ENCODE measurements at places on chromosomes 1 and 21.

DNA sequence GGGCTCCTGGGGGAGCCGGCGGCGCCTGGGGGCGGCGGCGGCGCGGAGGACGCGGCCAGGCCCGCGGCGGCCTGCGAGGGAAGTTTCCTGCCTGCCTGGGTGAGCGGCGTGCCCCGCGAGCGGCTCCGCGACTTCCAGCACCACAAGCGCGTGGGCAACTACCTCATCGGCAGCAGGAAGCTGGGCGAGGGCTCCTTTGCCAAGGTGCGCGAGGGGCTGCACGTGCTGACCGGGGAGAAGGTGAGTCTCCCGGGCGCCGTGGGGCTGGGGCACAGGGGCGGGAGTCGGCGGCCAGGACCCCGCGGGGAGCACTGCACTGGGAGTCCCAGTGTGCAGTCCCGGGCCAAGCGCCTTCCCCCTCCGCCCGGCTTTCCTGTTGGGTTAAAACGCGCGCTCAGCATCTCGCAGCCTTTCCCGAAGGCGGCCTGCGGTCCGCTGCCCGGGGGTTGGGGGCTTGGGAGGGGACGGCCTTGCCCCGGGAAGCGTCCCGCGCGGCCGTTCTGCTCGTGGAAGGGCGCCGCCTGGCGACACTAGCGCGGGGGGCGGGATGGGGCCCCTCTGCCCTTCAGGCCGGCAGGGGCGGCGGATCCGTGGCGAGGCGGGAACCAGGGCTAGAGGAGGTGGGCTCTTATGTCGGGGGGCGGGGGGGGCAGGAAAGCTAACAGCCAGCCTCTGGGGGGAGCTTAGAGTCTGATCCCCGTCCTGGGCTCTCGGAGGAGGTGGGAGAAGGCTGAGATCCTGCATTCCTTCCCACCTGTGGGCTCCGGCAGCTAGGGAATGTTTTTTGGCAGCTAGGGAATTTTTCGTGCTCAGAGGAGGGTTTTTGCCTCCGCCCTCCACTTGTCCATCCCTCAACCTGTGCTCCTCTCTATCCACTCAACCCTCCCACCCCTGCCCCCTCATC is 1.1 kb downstream of the HUNK start:
- no peak for DNase-seq

DNA sequence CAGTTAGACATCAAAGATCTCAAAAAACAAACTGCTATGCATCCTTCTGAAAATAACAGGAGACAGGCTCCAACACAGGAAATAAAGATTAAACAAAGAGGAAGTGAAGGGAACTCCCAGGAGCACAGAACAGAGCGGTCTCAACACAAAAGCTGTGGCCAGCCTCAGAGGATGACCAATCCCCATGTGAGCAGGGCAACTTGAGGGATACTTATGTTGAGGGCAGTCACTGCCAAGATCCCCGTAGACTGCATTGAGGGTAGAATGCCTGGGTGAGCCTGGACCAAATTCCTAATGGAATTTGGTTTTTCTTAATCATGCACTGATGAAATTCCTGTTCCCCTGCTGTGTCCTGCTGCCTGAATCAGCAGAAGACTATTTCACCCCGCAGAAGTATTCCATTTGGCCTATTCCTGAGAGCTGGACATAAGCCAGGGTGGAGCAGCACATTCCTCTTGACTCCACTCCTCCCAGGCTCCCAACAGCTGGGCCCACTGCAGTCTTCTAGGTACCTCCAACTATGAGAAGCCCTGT is 49.0 kb downstream of the JAK1 start:
- no peak for DNase-seq

DNA sequence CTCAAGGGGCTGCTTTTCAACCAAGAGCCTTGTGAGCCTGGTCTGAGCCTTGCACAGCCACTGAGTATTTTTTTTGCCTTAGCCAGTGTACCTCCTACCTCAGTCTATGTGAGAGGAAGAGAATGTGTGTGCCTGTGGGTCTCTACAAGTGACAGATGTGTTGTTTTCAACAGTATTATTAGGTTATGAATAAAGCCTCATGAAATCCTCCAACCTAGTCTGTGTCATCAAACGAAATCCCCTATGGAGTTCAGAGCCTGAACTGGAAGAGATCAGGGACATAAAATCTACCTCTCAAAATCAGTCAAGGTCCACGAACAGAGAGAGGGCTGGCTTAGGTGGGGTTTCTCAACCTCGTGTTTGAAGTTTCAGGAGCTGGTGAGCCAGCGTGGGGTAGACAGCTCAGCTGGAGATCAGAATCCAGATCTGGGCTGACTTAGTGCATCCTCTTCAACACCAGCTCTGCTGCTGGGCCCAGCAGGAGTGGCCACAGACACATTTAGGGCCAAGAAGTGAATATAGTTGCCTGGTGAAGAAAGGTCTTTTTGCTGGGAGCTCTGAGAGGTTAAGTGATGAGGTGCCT is 8.2 kb downstream of the XKR8 start:
- DNase-seq: no peak

DNA sequence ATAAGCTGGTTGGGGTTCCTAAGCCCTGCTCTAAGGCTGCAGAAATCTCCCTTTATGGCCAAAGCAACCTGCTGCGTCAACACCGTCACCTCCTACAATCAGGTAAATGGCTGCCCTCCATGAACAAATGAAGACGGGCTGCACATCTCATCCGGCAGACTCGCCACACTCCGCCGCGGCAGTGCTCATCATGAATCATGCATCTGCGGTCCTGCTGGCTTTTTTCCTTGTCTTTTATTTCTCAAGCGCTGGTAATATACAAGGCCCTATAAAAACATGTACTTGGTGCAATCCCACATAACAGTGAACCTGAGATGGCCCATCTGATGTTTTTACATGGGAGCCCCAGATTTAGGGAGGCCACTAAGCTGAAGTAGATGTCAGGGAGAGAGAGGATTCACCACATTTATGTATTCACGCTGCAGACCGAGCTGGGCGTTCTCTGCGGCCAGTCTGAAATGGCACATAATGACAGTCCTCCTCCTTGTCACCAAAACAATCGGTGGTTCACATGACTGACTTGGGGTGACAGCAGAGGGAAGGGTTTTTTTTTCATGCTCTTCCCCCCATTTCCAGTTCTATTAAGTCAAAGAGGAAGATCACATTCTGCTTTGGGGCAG is 91.6 kb downstream of the KAZN start:
- DNase-seq: no peak

DNA sequence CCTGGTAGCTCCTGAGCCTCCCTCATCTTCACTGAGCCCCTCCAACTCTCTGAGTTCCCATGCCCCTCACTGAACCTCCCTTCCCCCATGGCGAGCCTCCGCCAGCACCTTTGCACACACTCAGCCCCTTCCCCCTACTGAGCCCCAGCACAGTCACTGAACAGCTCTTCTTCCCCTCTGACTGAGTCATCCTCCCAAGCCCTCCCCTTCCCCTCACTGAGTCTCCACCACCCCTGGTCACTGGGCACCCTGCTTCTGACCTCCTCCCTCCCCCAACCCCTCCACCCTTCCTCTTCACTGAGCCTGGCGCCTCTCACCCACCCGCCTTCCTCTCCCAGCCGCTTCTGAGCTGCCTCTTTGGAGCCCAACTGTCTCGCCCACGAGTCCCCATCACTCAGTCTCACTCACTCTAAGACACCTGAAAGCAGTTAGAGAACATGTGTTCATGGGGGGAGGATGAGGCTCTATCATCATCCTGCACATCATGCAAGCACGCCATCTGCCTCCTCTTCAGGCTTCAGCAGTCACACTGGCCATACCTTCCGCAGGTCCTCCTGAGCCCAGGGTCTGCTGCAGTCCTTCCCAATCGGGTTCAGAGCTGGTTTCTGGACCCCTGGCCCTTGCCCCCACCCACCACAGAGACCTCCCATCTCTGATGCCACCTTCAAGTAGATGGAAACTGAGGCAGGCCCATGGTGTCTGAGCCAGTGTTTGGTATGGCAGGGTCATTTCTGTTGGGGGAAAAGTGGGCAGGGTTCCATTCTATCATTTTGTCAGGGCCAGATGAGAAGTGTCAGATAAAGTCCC is 2.0 kb upstream of the TRNP1 start:
- DNase-seq: no peak

- DNase-seq: no peak
Observed at GRCh38 chr1:9993561-9994075, 3.4 kb upstream of the RBP7 start.

DNA sequence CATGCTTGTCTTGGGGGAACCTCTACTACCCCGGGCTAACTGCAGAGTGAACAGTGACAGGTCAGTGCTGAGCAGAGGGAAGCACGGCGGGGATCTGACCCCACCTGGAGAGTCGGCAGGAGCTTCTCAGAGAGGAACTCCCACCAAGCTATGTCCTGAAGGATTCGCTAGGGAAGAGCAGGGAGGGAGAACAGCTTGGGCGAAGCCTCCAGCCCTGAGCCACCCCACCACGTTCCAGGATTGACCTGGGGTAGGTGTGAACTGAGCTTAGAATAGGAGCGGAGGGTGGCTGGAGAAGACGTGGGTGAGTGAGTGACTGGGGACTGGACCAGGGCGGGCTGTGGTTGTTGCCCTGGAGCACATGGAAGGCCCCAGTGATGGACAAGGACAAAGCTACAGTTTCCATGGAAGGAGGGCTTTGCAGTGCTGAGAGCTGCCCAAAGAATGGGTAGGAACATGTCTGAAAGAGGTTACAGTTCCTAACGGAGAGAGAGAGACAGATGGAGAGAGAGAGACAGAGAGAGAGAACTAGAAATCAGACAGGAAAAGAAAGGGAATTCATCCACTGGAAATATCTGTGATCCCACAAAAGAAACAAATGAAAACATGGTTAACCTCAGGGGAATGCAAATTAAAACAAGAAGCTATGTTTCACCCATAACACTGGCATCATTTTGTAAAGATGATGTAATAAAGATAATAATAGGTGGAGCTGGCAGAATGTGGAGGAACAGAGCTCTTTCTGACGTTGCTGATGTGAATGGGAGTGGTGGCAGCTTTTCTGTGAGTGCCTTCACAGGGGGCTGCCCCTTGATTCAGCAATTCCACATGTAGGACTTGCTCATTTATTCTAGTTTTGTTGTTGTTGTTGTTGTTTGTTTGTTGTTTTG is 17.2 kb downstream of the BSND start:
- no peak for DNase-seq

DNA sequence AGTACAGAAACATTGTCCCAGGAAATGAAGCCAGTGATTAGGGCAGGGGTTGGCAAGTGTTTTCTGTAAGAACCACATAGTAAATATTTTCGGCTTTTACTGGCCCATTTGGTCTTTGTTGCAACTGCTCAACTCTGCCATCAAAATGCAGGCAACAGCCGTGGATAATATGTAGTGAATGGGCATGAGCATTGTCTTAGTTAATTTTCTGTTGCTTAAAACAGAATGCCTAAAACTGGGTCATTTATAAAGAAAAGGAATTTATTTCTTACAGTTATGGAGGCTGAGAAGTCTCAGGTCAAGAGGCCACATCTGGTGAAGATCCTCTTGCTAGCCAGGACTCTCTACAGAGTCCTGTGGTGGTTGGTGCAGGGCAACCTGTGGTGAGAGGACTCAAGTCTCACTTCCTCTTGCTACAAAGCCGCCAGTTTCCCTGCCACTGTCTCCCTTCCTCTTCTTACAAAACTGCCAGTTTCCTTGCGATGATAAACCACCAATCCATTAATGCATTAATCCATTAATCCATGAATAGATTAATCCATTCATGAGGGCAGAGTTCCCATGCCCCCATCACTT is 166.4 kb downstream of the PSMG1 start:
- DNase-seq: no peak

DNA sequence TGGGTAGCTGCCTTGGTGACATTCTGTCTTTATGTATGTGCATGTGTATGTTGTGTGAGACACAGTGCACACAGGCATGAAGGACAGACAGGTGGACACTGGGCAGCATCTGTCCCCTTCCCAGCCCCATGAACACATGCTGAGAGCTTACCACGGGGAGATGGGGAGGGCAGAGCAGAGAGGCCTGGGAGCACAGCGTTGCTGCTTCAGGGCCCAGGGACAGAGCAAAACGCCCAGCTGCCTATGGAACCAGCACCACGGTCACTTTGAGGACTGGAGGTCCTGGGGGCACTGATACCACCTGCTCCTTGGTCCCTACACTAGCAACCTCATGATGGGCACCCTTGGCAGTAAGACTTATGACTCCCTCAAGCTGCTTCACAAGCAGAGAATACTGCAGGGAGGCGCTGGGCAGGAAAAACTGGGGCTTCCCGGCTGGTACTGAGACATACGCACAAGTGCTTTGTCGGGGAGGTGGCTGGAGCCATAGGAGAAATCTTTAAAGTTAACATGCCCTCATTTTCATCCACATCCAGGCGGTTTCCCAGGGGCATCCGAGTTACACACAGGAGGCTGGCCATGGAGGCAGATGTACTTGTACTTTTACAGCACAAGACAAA is 40.3 kb downstream of the LMX1A start:
- no peak for DNase-seq
